Cardiac septum (tissue), 1 donor: ENCODE measurements at places on chromosomes 2 and 18.

DNA sequence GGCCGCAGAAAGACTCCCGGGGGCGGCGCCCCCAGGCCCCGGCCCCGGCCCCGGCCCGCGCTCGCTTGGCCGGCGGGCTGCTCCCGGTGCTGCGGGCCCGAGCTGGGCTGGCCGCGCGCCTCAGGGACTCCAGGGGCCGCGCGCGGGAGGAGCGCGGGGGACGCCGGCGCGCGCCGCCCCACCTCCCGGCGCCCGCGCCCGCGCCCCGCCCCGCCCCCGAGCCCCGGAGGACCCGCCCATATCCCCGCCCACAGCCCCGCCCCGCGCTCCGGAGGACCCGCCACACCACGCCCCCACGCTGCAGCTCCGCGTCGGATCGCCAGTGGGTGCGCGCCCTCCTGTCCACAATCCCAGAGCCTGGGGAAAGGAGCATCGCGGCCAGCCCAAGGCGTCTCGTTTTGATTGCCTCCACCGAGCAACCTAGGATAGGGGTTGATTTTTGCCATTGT is at the start of gene PARD6G:
TSS of gene PARD6G (minus strand) at position 122 of the 449 bp plus-strand sequence. CDS start 166 bp downstream, outside the sequence.
- DNase-seq, result peak; percentile 90

GRCh38 chr2:30862054-30862651 is 54.9 kb upstream of the CAPN13 start:
- no peak for DNase-seq

DNA sequence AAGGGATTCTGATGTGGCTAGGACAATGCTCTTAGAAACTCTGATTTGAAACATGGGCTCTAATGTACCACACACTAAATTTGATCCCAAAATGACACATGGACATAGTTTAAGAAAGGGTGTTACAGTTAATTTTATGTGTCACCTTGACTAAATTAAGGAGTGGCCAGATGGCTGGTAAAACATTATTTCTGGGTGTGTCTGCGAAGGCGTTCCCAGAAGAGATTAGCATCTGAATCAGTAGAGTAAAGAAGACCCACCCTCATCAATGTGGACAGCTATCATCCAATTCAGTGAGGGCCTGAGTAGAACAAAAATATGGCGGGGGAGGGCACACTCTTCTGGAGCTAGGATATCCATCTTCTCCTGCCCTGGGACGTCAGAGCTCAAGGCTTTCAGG is 283.1 kb upstream of the CHAC2 start:
- no peak for DNase-seq

DNA sequence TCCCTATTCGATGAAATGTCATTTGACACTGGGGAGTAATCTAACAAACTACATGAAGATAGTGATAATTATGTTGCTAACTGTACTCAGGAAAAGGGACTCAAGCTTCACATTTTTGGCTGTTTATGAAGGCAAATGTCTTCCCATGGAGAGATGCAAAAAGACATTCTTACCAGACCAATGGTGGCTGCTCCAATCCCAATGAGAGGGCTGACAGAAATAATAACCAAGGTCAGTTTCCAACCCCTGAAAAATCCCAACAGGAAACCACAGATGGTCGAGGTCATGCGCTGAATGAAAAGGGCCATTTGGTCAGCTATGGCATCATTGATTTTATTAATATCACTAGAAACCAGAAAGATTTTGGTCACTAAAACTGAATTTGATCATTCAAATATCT is 37.6 kb downstream of the ABCB11 start:
- no peak for DNase-seq

GRCh38 chr2:194491409-194492115 is 1165.5 kb upstream of the SLC39A10 start:
- no peak for DNase-seq

GRCh38 chr2:146209842-146210275 is 1635.0 kb upstream of the ACVR2A start:
- no peak for DNase-seq

DNA sequence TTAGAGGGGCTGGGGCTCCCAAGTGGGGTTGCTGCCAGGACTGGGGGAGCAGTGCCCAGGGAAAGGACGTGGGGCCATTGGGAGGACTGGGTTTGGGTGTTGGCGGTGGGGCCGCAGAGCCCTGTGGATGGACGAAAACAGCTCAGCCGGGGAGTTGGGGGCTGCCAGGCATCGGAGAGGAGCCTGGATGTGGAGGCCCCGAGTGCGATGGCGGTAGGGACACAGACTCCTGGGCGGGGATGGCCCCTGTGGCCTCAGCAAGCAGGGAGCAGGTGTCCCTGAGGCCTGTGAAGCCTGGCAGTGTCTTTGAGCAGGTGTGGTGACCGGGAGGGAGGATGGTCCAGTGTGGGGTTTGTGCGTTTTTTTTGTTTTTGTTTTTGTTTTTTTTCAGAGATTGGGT is 13.3 kb downstream of the CTDP1 start:
- DNase-seq, result no peak

- DNase-seq, result no peak
Measured at GRCh38 chr2:176432434-176432833, 163.2 kb downstream of the MTX2 start.

DNA sequence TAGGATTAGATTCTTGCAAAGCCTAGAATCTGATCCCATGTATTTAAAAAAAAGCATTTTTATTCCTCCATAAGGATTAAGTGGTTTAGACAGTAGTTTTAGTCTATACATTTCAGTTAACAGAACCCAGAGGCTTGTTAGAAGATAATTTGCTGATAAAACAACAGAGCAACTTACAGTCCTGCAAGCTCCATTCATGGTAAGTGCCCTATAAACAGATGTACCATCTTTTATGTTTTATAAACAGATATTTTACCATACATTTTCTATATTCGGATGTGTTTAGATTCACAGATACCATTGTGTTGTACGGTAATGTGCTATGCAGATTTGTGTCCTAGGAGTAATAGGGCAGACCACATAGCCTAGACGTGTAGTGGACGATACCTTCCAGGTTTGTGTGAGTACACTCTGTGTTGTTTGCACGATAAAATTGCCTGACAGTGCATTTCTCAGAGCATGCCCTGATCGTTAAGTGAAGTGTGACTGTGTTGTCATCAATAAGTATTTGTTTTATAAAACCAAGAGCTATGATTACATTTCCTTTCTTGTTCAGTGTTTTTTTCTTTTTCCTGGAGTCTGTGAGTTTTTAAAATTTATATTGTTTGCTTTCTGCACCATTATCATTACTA is 54.2 kb downstream of the CERS6 start:
- no peak for DNase-seq

GRCh38 chr2:21195326-21195725 is 71.6 kb downstream of the TDRD15 start:
- DNase-seq, result no peak

DNA sequence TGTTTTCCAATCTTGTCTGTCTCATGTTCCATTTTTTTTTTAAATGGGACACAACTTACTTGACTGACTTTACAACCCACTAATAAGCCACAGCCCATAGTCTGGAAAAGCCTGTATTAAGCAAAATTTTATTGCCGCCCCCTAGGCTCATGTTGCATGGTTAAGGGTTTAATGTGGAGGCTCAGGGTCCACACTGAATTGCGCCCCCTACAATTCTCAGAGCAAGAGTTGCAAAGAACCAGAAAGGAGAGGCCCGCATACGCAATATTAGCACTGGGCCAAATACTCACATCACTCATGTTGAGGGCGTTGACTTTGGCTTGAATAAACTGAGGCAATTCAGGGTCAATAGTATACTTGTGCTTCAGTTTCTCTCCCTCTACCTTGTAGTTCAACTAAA is 65.5 kb downstream of the NEB start:
- DNase-seq, result no peak

DNA sequence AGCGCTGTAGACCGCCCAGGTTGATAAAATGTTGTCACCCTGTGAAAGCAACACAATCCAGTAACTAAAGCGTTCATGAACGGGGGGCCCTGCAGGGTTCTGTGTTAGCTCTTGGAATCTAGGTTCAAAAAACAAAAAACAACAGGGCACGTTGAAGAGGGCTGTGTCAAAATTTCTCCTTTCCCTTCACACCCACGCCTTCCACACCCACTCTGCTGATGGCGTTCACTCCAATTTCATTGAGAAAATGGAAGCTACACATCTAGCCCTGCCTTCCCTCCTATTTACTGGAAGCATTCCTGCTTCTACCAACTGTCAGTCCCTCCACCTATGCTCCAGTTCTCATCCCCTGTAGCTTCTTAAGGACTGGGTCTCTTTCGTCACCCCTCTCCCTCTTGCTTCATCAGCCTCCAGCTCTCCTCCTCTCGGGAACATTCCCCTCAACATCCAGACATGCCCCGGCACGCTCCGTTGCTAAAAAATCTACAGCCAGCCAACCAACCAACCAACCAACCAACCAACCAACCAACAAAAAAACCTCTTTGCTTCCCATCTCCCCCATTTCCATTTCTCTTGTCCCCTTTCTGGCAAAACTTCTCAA is 98.4 kb upstream of the SP3 start:
- DNase-seq, result no peak

DNA sequence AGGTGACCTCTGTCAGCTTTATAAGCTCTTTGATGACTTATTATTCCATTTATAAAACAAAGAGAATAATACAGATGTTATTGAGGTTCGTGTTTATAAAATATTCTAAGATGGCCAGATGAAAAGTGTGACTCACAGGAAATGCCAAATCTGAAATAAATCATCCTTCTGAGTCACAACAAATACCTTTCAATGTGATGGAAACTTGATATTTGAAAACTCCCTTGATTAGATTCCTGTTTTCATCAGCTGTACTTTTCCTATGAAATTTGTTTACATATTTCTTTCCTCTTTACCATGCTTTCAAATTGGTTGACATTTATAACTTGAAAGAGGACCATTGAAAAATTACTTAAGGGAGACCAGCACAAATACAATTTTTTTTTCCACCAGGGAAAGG is 30.6 kb upstream of the PPP1R1C start:
- no peak for DNase-seq

DNA sequence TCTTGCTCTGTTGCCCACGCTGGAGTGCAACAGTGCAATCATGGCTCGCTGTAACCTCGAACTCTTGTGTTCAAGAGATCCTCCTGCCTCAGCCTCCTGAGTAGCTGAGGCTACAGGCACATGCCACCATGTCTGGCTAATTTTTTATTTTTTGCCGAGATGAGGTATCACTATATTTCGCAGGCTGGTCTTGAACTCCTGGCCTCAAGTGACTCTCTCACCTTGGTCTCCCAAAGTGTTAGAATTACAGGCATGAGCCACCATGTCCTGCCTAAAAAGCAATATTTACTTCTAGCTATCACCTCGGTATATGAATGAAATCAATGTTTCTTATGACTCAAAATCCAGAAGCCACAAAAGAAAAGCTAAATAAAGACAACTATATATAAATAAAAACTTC is 2.2 kb downstream of the BUB1 start:
- no peak for DNase-seq

DNA sequence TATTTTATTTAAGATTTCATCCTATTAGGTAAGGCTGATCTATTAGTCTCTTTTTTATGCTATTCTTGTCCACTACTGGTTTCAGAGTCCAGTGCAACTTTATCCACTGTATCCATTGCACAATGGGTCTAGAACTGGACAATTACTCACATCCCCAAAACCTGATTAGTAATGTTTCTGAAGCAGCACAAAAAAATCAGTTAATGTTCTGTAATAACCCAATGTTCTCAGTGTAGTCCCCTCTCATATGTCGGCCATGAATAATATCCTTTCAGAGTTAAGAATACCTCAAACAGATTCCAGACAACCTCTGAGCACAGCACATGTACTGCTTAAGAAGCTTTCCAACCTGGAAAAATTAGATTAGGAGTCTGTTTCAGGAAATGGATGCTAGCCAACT is 29.7 kb downstream of the MGAT4A start:
- no peak for DNase-seq

DNA sequence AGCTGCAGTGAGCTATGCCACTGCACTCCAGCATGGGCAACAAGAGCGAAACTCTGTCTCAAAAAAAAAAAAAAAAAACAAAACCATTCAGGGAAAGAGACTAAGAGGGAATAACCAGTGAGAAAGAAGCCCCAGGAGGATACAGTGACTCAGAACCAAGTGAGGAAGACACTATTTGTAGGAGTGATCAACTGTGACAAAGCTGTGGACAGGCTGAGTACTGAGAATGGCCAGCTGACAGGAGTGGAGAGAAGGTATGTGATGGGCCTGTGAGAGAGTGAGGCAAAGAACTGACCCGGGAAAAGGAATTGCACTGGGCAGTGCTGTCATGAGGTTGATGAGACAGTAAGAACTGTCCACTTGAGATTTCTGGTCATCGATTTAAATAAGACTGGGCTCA is 6.7 kb upstream of the LCT start:
- no peak for DNase-seq

DNA sequence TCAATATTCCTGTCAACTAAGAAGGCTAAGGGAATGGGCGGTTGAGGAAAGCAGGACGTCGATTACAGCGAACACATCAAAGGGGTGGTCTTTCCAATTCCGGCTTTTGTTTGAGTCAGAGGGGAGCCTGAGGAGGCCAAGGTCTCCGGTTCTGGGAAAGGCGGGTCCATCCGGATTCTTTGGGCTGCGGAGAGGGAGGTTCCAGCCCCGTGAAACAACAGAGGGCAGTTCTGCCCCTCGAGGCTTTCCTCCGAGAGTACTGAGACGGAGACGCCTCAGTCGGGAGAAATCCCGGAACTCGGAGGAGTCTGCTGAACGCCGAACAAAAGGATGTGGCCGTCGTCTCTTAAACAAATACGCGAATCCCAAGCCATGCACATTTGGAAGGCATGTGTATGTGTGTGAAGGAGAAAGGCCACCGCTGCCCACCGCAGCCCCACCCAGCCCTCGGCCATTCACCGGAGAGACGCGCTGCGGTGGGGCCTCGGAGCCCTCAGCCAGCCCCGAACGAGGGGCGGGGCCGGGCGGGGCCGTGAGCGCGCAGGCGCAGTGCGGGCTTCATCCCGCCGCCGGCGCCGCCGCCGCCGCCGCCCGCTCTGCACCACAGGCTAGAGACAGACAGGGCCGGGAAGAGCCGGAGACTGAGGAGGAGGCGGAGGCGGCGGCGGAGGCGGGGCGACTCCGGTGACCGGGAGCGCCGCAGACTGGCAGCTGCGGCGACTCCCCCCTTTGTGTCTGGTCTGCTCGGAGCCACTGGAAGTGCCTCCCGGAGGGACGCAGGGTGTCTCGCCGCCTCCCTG is at the start of gene BMPR2:
TSS of gene BMPR2 (plus strand) at position 719 of the 800 bp plus-strand sequence. CDS start 1,148 bp downstream, outside the sequence.
- DNase-seq, result peak; percentile 94

GRCh38 chr18:56637176-56637575 is 1.2 kb downstream of the TXNL1 start:
- DNase-seq, result no peak

- no peak for DNase-seq
Measured at GRCh38 chr18:31612124-31612523, 20.4 kb downstream of the TTR start.

GRCh38 chr2:75466708-75467311 is 93.9 kb downstream of the EVA1A start:
- no peak for DNase-seq

DNA sequence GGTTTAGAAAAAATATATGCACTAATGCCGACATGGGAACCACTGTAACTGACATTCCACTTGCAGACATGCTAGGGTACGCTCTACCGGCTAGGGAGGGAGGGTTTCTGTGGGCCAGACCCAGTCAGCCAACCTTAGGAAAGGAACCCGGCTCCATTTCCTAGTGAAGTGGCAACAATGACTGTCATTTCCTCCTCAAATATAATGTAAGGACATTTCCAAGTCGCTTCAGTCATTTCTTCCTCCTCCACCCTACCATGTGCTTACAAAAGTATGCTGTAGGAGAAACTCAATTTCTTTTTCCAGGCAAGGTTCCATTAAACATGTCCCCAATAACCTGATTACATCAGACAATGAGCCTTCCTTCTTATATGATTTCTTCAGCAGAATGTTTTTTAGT is 64.3 kb upstream of the PSMD14 start:
- DNase-seq, result no peak
